ENCODE measurements at places on chromosomes 4 and X.

GRCh38 chr4:178937130-178937529 lies 1494.9 kb upstream of the AGA start:
- DNase-seq = no peak

GRCh38 chrX:108186811-108187210 lies 95.2 kb downstream of the ATG4A start:
- no peak for DNase-seq

DNA sequence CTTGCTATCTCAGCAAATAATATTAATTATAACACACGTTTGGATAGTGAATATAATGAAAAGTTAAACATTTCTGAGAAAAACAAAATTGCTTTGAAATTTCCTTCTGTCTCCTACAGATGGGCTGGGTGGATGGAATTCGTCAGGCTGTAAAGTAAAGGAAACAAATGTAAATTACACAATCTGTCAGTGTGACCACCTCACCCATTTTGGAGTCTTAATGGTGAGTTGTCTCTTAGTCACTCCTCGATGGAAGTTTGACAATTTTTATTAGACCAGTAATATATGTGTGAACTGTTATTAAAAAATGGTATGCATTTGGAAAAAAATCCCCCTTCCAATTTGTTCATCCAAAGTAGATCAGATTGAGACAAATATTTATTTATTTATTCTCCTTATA lies 92.5 kb upstream of the BRS3 start:
- DNase-seq = no peak

GRCh38 chr4:103400405-103400804 lies 202.3 kb upstream of the CENPE start:
- DNase-seq = no peak

- no peak for DNase-seq
Observed at GRCh38 chr4:20378181-20378580, 126.5 kb downstream of the SLIT2 start.

DNA sequence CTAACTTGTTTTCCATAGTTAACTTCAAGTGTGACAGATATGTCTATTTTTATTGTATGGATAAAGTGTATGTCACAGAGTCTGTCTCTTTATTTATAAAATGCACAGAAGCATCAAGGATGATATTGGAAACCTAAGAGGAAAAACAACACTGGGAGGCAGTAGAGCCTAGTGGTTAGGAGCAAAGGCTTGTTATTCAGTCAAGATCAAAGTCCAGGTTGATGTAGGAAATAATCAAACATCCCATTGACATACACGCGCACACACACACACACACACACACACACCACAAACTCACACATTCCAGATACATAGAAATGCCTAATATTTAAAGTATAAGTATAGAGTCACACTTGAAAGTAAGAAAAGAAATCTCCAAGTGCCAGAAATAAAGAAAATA lies 206.8 kb downstream of the CHRDL1 start:
- no peak for DNase-seq

- DNase-seq = no peak
Observed at GRCh38 chr4:139392797-139393196, 61.1 kb upstream of the RAB33B start.

- peak; percentile 78 for DNase-seq
Observed at GRCh38 chrX:20527558-20528011, 260.9 kb upstream of the RPS6KA3 start.

GRCh38 chr4:125368146-125368545 lies 53.4 kb downstream of the FAT4 start:
- no peak for DNase-seq

GRCh38 chrX:110173192-110174175 lies 144.4 kb downstream of the AMMECR1 start:
- no peak for DNase-seq

GRCh38 chrX:140040386-140040785 lies 75.1 kb upstream of the CXorf66 start:
- DNase-seq = no peak

GRCh38 chrX:110796407-110796697 lies 735 bp upstream of the CHRDL1 start:
- DNase-seq = no peak

GRCh38 chrX:155535866-155536265 lies 76.9 kb downstream of the TMLHE start:
- DNase-seq = no peak

GRCh38 chr4:20319825-20320612 lies 68.3 kb downstream of the SLIT2 start:
- no peak for DNase-seq

- DNase-seq = no peak
Observed at GRCh38 chrX:118764122-118764521, 36.7 kb downstream of the IL13RA1 start.

- no peak for DNase-seq
Observed at GRCh38 chr4:86558797-86559196, 35.3 kb upstream of the PTPN13 start.

- no peak for DNase-seq
Observed at GRCh38 chr4:41129936-41130440, 84.4 kb downstream of the APBB2 start.

- DNase-seq = no peak
Observed at GRCh38 chrX:136291824-136292223, 8.9 kb upstream of the ADGRG4 start.

- peak; percentile 14 for DNase-seq
Observed at GRCh38 chr4:186570193-186570996, 15.0 kb upstream of the MTNR1A start.

- no peak for DNase-seq
Observed at GRCh38 chrX:139156356-139156755, 374.2 kb upstream of the F9 start.

DNA sequence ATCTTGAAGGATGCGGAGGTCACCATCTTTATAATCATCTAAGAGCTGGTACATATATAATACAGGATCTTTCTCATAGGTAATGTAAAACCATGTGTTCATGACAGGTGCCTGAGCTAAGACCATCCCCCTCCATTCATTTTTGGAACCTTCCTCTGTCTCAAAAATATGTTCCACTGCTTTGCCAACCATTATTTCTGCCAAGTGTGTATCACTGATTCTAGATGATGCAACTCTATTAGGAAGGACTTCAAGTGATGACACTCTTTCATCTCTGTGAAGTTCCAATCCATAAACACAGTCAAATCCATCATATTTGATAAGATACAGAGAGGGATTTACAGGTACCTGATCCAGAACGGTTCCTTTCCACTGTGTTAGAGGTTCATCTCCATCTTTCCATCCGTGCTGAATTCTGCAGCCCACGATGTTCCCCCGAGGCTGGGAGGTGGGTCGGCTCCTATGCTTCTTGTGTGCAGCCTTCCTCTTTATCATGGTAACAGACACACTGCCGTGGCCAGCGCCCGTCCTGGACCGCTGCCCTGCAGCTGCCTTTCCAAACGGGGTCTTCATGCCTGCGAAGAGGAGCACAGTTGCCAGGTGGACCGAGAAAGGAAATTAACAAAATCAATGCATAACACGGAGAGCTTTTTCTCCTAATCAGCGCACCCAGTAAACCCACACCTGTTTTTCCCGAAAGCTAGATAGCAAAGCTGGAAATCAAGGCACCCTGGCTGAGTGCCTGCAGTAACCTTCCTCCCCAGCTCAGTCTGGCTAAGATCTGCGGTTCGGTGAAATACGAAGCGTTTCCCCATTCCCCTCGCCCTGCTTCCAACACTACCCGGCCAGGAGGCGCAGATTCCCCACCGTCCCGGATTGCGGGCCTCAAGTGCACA lies 718 bp downstream of the SPIN3 start:
- peak; percentile 9 for DNase-seq

Measured in brain (organoid and tissue), 16 donors.